ENCODE measurements at places on chromosomes 12 and 14.

DNA sequence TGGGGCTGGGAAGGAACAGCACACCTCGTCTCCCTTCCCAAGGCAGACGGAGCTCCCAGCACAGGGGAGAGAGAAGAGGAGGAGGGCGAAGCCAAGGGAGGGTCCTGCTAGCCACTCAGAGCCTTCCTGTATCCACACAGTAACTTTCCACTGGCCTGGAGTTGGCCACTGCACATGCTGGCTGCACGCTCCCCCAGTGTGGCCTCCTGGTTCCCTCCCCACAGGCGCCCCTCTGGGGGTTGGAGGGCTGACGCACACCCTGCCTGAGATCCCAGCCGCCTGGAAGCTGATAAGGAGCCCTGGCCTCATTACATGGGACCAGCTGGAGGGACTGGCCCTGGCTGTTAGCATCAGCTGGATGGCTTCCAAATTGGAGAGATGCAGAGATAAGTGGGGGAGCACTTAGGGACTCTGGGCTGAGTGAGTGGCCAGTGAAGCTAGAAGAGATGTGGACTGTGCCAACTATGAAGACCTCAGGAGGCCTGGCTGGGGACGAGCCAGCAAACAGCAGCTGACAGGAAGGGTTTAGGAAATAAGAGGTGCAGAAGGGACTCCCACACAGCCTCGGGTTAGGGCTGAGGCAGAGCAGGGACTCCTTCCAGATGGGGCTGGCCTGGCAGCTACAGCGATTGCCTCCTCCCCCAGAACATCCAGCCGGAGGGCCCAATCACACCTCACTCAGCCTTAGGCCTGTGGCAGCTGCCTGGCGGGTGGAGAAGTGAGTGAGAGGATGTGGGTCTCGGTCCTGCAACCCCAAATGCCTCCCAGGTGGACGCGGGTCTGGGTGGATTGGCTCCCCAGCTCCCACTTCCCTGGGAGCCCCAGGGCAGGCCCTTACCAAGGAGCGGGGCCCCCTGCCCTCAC is 26.3 kb upstream of the BCDIN3D start:
- peak; percentile 100 for DNase-seq

DNA sequence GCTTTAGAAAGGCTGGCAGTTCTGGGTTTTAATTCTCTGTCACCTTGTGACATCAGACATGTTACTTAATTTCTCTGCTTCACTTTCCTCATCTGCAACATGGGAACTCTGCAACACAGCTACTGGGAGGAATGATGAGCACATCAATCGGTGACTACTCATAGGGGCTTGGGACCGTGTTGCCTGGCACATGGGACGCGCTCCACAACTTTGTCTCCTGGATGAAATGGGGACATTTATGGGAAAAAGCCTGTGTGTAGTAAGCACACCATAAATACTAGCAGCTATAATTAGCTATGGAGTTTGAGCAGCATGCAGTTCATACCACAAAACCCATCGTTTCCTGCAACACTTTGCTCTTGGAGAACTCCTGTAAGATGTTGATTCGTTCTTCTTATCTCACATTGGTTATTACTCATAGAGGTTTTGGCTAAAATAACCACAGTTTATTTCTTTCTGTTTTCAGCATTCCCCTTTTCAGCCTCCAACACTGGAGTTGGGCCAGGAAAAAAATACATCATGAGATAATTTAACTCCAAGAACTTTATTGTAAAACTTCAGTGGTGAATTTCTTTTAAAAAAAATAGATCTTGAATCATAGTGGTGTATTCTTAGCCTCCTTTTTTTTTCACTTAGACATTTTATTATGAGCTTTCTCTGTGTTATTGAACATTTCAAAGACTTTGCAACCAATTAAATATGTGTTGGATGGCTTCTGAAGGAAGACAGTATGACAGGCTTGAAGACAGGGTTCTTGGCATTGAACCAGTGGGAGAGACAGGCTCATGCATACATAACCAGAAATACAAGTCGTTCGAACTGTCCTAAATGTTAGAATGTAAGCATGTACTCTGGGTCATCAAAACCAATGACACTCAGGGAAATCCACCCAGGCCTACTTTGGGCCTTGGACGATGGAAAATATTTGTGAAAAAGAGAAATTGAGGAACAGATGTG is 72.7 kb downstream of the RIN3 start:
- DNase-seq = peak; percentile 99

DNA sequence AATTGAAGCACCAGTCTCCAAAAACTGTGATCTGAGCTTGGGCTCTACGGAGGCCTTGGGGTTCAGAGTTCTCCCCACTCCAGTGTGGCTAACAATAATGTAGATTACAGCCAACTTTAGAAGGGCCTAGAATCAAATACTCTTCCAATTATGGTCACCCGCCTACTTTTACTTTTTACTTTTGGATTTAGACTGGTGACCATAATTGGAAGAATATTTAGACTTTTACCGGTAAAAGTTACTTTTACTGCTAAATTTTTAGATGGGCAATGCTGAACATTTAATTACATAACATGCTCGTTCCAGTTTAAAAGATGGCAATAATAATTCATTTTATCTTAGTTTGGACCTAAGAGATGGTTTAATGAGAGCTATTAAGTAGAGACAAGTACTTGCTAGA is 39.2 kb downstream of the PPTC7 start:
- DNase-seq = no peak

DNA sequence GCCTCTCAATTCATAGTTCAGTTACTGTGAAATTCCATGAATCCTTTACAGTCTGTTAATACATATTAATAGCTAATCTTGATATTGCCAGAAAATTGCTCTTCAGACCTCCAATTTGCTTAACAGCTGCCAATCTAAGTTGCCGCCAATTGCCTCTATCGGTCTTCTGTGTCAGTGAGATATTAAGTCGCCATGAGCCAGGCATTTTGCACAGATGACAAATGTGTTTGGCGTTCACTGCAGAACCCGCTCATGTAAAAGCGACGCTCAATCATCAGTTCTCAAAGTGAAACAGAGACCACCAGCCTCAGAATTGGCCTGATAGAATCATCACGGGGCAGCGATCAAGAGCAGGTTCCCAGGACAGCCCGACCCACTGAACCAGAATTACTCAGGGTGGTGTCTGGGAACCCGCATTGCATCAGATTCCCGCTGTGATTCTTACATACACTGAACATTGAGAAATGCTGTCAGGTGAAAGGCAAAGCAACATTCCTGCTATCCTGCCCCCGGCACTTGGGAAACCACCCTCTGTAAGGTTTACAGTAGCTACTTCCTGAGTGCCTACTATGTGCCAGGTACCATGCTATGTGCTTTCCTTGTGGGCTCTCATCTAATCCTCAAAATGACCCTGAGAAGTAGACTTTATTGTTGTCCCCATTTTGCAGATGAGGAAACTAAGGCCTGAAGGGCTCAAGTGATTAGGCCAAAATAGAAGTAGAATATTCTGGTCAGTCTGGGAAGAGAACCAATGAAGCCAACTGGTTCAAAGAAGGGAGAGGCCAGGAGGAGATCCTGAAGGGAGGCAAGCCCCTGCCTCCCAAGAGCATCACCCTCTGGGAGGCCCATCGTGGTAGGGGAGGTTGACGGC is 216.4 kb downstream of the SLC41A2 start:
- no peak for DNase-seq

- no peak for DNase-seq
Measured at GRCh38 chr14:54671537-54671936, 104.6 kb downstream of the SAMD4A start.

- DNase-seq = peak; percentile 72
Measured at GRCh38 chr14:21092273-21093011, 6.0 kb downstream of the ZNF219 start.

DNA sequence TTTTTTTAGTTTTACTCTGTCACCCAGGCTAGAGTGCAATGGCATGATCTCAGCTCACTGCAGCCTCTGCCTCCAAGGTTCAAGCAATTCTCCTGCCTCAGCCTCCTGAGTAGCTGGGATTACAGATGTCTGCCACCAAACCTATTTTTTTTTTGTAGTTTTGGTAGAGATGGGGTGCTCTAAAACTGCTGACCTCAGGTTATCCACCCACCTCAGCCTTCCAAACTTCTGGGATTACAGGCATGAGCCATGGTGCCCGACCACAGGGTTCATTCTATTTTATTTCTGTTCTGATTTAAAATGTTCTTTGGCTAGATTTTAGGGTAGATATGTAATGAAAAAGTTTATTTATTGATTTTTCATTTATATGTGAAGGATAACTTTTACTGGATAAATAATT is 1062.8 kb upstream of the NOVA1 start:
- no peak for DNase-seq

- peak; percentile 64 for DNase-seq
Measured at GRCh38 chr14:89473989-89474388, 57.0 kb upstream of the FOXN3 start.

DNA sequence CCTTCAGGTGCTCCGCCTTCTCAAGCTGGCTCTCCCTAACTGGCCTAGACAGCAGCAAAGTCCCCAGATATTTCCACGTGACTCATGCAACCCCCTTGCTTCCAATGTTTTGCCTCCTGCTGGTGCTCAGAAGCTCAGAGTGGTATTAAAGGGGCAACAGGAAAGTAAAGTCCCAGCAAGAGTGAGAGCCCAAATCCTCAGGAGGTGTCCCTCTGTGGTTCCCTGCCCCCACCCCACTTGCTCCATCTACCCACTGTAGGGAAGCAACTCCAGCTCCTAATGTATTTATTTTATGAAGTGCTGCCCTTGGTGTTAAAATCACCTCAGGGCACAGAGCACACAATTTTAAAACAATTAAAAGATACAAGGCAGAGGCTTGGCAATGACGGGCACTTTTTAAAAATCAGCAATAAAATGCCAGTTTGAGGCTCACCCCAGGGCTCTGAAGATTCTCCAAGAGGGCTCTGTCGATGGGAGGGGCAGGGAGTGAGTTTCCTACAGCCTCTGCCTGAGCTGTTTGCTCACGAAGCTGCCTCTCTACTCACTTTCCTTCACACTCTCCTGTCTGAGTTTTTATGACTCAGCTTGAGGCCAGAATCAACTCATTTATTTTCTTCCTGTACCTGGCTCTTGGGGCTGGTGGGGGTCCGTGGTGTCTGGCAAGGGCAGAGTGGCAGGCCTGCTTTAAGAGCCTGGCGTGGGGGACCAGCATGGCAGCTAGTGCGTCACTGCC is 81.9 kb upstream of the MAX start:
- DNase-seq = no peak

DNA sequence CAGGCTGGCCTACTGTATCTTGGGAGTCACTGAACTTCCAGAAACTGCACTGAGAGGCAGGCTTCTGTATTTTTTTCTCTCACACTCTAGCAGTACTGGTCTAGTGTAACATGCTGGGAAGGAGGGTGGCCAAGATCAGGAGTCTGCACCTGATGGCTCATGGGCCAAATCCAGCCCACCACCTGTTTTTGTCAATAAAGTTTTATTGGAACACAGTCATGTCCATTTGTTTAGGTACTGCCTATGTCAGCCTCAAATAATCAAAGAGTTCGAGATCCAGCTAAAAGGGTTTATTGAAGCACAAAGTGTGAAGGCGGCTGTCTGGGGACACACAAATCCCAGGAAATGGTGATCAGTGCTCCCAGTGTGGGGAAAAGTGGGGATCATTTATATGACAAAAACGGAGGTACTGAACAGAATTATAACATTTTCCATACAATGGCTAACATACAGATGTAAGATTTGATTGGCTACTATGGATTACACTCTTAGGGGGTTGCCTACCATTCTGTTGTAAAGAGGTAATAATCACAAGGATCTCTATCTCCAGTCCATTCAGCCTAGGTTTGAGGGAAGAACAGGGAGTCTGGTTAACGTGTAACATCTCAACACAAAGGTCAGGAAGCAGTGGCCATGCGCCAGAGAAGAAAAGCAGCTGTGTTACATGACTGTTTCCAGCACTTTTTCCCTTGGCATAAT is 12.9 kb downstream of the USP30 start:
- no peak for DNase-seq

- no peak for DNase-seq
Measured at GRCh38 chr14:89160437-89160836, 256.6 kb downstream of the FOXN3 start.

Measured in fibroblast of villous mesenchyme (primary cell).